ENCODE measurements at places on chromosomes 5 and 9. TPM values are rescaled to one million over a fixed set of nuclear protein-coding genes. Genes with fewer than 3 reads are reported as not detected.

DNA sequence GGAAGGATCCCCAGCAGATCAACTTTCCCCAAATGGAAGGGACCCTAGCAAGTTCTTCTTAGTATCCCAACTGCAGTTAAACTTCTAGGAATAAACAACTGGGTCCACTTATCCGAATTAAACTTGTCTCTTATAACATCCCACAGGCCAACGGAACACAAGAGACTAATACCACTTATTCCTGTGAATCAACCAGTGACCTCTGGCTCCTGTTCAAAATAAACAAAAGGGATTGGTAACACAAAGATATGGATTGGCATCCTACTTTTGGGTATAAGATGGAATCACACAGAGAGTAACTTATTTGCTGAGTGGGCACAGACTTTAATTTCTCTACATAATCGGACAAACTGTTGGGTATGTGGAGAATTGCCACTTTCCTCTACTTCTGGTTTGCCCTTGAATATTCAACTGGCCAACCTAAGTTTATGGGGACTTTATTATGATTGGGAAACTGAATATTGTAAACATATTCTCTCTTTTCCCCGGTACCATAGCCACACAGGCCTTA, 12.4 kb upstream of the PAIP1 start:
- DNase-seq: no peak

- no peak for DNase-seq
Measured at GRCh38 chr5:10995891-10996290, 234.9 kb upstream of the DAP start.

The TLN1 gene
- polyA plus RNA-seq: 161 TPM

The UNC13B gene
- 24.9 TPM for polyA plus RNA-seq

Measured in left renal pelvis (tissue), 4 donors.